Stimulated activated CD4-positive, alpha-beta T cell treated with anti-CD3 and anti-CD28 coated beads, Interleukin-1b, Interleukin-23, amount 100 ng/mL, for 1 hour (primary cell): ENCODE measurements at places on chromosomes 1 and 21.

GRCh38 chr1:58248791-58249190 lies 297.7 kb downstream of the OMA1 start:
- DNase-seq = no peak

DNA sequence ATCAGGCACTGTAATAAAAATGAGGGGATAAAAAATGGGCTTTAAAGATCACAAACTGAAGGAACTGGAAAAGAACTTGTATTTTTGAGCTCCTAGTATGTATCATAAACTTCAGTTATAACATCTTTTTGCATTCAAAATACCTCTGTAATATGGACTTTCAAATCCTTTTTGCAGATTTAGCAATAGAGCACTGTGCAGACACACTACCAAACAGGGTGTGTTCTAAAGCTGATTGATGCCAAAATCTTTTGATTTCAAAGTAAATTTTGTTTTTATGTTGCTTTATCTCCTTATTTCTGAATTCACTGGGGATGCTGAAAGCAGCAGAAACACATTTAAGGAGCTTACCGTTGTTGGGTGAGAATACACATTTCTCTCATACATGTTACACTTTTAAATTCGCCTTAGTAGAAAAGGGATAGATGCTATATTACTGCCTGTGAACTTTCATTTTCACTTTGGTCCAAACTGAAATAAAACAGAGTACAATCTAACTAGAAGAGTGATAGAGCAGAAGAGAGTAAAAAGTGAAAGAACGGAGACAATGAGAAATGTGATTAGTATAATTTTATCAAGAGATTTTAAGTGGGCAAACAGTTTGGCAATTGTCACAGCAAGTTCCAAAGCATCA lies 1126.6 kb downstream of the BRINP3 start:
- DNase-seq = no peak

DNA sequence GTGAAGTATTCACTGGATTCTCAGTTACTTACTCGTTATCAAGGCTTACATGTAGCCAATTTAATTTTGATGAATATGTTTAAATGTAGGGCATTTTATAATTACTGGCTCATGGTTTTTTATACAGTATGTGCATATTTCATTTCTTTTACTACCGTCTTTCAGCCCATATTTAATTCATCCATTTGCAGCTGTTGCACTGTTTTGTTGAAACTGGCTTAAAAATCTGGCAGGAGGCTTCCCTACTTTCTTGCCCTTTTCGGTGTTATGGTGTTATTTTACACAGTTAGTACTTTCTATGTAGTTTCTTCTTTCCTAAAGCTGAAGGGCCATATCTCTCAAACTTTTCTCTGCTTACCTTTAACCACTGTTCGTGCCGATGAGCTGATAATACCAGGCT lies 54.2 kb downstream of the ITSN1 start:
- DNase-seq = no peak

DNA sequence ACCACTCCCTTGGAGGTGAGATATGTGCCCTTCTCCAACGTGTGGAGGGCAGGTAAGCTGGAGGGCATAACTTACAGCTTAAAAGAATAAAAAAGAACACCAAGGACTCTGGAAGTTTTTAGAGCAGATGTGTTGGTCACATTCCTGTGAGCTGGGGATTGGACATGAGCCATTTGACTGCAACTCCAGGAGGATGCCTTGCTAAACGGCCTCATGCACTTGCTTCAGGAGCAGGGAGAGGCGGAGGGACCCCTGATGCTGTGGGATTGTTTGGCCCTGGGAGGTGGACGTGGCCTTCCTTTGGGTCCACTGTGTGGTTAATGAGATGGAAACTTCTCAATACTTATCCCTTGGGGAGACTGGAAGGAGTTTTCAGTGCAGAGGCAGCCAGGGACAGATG lies 185.6 kb downstream of the RHOU start:
- no peak for DNase-seq

GRCh38 chr21:36706482-36706852 lies 7.6 kb downstream of the SIM2 start:
- DNase-seq = no peak

GRCh38 chr1:4170548-4171340 lies 270.7 kb upstream of the C1orf174 start:
- DNase-seq = no peak

- DNase-seq = no peak
These were observed 94.7 kb downstream of the SIK1 start for GRCh38 chr21:43331962-43332828.

GRCh38 chr1:33004613-33005012 lies 32.1 kb downstream of the AK2 start:
- DNase-seq = no peak

- DNase-seq = no peak
These were observed 59.4 kb upstream of the ZBTB18 start for GRCh38 chr1:243991650-243992049.

DNA sequence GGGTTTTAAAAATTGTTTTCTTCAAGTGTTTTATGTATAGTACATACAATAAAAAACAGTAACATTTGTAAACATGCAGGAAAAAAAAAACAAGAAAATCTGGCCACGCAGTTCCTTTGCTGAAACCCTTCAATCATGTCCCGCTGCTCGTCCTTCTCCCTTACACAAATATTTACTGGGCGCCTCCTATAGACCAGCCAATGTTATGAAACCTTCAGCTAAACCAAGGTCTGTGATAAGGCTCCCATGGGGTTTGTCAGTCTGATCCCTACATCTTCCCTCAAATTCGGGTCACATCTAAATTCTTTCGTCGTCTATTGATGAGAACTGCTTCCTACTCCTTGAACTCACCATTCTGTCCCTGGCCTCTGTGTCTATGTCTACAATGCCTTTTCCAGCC lies 583.9 kb downstream of the SMYD3 start:
- no peak for DNase-seq

DNA sequence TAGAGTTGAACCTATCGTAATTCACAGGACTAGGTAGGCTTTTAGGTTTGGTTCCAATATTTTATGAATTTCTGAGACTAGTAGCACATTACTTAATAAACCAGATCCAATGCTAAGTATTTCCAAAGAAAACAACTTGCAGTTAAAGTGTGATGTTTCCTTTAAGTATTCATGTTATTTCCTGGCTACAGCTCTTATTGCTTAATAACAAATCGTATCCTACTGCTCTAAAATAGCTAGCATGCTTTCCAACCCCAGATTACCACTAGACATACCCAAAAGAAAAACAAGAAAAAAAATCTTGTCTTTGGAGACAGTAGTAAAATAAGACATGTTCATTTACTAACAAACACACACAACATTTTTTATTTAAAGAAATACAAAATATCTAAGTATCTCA lies 898 bp downstream of the KRTAP27-1 start:
- DNase-seq = no peak
